ENCODE measurements at places on chromosomes 12 and 14.

DNA sequence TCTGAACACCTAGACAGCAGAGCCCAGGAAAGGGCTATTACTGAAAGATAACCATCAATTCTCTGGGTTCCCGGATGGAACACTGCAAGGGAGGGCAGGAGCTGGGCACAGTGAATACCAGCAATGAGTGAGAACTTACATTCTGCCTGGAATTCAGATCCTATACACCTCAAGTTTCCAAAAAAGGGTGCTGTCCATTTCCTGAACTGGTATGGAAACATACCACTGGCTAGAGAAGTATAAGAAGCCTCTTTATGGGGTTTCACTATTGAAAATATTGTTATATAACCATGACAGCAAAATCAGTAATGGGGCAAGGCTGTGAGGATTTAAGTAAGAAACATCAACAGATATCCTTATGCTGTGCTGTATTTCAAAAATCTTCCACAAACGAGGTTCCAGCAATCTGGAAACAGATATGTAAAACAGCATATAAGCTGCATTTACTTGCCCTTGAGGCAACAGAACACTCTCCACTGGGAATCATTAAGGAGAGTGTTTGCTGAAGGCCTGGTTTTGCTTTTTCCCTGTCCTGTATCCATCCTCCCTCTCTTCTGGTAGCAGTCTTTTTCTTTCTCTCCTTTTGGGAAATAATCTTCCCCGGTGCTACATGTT lies 53.3 kb upstream of the GTF2A1 start:
- DNase-seq, result no peak

GRCh38 chr12:121905746-121906145 lies 12.6 kb upstream of the CFAP251 start:
- DNase-seq, result no peak

DNA sequence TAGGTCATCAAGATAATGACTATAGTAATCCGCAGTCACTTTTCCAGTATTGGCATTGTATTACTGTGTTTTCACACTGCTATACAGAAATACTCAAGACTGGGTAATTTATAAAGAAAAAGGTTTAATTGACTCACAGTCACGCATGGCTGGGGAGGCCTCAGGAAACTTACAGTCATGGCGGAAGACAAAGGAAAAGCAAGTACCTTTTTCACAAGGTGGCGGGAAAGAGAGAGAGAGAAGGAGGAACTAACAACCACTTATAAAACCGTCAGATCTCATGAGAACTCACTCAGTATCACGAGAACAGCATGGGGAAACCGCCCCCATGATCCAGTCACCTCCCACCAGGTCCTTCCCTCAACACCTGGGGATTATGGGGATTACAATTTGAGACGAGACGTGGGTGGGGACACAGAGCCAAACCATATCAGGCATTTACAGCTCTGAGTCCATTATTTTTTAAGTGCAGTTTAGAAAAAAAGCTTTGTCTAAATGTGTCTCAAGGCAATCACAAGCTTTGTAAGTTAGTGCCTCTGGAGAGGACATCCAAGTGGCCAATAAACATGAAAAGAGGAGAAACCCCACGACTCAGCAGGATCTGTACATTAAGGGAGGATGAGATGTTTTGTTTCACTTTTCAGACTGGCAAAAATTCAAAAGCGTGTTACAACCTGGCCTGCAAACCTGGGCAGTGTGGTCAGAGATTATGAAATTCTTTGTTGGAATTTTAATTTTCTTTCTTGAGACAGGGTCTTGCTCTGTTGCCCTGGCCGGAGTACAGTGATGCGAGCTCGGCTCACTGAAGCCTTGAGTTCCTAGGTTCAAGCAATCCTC lies 82.0 kb downstream of the DNAH10 start:
- DNase-seq, result no peak

- no peak for DNase-seq
Measured at GRCh38 chr14:75751296-75751695, 90.2 kb downstream of the TTLL5 start.

- no peak for DNase-seq
Measured at GRCh38 chr12:8065991-8066594, at the start of gene C3AR1. Gene C3AR1, minus strand, starts transcription at chr12:8066359. Its CDS starts 6,174 bp downstream, at chr12:8060185.

DNA sequence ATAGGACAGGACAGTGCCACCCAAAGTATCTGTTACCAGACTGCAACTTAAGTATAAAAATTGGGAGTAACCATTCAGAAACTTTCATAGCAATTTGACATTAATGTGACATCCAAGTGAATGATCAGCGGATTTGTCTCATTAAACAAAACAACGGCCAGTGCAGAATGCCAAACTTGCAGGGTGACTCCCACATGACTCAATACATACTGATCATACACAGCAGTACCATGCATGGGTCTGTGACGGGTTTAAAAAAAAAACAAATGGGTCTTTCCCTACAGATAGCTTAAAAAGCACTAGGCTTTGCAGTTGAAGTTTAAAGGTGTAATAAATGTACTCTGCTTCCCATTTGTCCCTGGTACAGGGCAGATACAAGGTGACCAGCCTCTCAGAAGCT lies 116.6 kb downstream of the SLC35F4 start:
- no peak for DNase-seq

DNA sequence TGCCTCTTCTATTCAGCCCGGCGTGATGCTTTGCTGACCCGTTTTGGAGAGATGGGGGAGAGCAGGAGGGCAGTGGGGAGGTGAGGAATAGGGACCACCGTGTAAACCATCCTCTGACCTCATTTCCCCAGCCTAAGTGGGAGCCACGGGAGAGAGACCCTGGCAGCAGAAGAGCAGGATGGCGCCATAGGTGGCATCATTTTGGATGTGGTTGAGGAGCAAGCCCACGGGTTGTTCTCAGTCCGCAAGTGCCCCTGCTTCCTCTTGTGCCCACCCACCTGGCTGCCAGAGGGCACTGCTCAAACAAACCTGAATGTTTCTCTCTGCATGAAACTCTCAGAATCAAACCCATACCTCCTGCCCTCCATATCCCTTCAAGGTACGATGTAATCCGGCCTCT lies 10.7 kb upstream of the UBC start:
- no peak for DNase-seq

DNA sequence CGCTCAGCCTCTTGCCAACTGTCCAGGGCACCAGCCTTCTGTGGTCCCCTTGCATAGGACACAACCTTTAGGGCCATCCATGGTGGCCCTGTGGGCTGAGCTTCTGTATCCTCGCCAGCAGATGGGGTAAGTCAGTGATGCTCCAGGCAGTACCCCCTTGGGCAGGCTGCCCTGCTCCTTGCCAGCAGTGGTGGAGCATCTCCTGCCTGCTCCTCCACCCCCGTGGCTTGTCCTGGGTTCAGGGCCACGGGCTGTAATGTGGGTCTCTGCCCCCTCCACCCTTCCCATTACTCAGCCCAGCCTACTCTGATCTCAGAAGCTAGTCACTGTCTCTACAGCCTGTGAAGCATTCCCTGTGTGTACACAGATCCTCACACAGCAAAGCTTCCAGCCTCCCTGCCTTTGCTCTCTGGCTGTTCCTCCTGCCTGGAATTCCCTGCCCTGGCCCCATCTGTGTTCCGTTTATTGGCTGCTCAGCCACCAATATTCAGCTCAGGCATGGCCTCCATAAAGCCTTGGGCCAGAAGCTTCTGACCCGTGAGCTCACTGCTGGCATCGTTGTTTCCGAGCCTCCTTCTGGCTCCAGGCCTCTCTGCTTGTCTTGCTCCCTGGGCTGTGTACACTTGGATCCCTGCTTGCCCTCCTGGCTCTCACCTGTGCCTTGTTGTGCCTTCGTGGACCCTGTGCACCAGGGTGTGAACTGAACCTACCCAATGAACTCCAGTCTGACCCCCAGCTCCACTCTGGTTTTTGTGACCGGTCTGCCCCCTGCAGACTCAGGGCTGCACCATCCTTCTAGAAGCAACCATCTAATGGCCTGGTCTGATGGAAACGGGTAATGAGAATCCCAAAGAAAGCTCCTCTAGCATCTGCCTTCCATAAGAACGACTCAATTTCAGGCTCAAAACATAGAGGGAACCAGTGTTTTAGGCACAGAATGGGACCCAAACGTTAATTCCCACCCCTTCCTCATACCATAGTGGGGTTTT lies 177.0 kb upstream of the PRMT8 start:
- DNase-seq, result no peak

- DNase-seq, result no peak
Measured at GRCh38 chr12:105910030-105910429, 228.7 kb downstream of the NUAK1 start.

DNA sequence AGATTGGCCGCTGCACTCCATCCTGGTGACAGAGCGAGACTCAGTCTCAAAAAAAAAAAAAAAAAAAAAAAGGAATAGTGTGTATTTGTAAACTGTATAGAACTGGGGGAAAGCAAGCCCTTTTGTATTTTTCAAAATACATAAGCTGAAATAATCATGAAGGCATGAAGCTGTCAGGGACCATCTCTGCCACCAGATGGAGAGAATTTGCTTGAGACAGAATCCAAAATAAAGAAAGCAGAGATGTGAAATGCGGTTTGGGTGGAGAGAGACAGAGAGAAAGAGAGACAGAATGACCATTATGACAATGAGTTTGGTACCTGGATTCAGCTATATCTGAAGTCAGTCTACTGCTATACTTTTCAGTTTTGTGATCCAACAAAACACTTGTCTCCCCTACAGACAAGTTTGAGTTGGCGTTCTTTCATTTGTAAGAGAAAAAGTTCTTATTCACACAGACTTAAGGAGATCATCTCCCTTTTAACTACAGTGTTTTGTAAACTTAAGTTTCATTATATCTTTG lies 155.7 kb upstream of the LRIG3 start:
- no peak for DNase-seq

- no peak for DNase-seq
Measured at GRCh38 chr12:101759396-101760047, 20.3 kb upstream of the SYCP3 start.

- no peak for DNase-seq
Measured at GRCh38 chr14:61281948-61282275, 774 bp upstream of the TMEM30B start.

DNA sequence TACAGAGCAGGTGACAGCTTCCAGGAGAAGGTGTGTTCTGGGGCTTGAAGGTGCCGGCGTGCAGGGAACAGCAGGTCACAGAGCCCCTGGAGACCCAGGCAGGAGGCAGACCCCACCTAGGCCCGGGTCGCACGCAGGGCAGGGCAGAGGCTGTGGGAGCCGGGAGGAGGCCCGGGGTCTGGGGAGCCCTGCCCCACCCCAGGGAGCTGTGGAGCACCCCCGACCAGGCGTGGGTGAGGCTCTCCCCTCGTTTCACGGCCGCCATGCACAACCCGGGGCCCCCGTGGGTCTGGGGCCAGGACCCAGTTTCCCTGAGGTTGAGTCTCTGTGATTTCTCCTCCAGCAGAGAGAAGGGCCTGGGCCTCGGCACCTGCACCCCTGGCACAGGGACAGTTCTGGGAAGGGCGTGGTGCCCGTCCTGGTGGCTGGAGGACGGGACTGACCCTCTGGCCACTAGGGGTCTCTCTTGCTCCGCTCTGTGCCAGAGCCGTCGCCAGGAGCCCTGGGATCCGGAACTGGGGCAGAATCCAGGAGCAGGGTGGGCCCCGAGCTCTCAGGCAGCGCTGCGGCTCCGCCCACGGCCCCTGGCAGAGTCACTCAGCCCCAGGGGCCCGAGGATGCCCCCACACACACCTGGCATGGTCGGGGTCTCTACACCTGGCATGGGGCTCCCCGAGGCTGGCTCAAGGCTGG lies 75.2 kb upstream of the FBRSL1 start:
- peak; percentile 52 for DNase-seq

DNA sequence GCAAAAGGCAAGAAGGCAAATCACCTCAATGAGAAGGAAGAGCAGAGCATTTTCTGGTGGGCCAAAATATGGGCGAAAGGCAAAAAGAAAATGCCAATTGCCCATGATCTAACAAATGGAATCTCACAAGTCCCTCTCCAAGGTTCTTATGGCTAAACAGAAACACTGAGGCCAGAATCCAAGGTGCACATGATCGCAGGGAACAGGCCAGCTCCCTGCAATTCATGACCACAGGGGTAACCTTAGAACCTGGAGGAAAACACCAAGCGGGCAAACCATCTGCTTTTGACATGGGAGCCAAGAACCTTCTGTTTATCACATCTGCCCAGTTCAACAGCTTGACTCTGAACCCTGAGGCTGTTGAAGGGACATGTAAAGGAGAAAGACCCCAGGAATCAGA lies 60.0 kb downstream of the NT5DC3 start:
- no peak for DNase-seq

- DNase-seq, result no peak
Measured at GRCh38 chr12:114691196-114691595, 7.2 kb upstream of the TBX3 start.

GRCh38 chr14:92340931-92341330 lies 18.0 kb downstream of the SLC24A4 start:
- no peak for DNase-seq

- DNase-seq, result no peak
Measured at GRCh38 chr12:124238886-124239285, 56.0 kb upstream of the RFLNA start.

DNA sequence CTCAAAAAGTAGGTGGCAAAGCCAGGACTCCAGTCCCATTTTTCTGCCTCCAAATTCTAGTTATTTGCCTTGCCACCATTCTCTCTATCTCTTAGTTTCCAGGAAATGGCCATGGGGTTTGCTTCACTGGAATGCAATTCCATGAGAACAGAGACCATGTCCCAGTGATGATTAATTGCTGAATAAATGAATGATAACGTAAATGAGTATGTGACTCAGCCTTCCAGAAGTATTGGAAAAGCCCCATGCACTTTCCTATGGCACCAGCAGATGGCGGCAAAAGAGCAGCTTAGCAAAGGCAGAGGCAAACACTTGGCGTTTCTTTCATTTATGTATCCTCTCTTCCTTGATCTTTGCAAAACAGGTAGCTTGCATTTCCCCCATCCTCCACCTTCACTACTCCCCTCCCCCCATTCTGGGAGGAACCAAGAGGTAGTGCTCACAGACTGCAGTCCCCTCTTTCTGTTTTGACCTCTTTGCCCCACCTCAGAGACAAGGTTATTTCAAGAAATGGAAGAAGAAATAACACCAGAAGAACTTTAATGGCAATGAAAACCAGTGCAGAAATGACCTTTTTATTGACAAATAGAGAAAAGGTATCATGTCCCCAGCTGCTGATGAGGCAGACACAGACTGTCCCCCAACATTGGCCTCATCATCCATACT lies 21.3 kb downstream of the TBX3 start:
- DNase-seq, result peak; percentile 41

DNA sequence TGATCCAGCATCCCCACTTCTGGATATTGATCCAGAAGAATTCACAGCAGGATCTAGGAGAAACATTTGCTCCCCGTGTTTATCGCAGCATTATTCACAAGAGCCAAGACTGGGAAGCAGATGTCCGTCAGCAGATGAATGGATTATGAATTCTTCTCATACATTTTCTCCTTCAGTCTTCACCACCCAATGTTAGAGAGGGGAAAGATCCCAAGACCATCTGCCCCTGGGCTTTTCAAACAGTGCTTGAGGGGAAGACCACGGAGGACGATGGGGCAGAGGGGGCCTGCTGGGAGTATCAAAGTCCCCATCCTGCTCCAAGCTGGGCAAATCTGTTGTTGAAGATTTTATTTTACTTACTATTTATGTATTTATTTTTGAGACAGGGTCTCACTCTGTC lies 41.1 kb downstream of the SERPINA3 start:
- no peak for DNase-seq

DNA sequence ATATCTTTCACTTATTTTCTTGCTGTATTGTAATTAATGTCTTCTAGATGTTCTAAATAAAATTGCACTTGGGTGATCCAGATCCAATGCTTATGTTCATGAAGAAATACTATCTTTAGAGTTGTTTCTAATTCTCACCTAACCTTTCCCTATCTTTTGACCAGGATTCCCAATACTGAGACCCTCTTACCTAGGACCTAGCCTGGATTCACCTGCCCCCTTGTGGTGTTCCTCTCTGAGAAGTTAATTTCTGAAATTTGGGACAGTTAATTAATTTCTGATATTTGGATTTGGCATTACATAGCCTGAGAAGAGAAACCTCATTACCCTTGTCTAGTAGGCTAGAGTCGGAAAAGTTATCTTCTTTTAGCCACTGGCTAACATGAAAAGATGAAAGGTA lies 29.5 kb downstream of the FOXA1 start:
- no peak for DNase-seq

All from stimulated activated CD8-positive, alpha-beta memory T cell treated with anti-CD3 and anti-CD28 coated beads, Interleukin-12 subunit alpha, Interleukin-12 subunit beta, amount 100 ng/mL, for 1 hour (primary cell).